Hematopoietic multipotent progenitor cell treated with erythropoietin and hydrocortisone succinate and interleukin-3 and kit ligand, for 4 days (in vitro differentiated cells): ENCODE measurements at places on chromosomes 7 and 10.

DNA sequence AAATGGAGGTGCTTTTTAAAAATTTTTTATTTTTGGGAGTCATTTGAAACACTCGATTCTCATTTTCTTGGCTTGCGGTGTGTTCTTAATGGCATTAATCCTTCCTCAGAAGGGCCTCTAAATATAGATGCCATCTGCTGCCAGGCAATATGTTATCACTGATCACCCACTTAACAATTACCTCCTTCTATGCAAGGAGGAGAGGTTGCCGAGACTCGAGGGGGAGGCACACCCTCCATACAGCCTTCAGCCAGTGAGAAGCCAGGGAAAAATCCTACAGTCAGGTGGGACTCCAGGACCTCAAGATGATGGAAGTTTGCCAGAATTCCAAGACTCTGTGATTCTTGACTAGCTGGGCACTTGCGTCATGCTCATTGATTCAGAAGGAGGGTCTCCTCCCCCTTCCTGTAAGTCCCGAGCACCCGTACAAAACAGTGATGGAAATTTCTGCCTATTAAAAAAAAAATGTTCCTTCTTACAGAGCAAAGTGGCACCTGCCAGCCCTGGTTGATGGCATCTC is 574.5 kb downstream of the TYW1 start:
- DNase-seq: no peak

- DNase-seq: no peak
These were observed 15.6 kb downstream of the RPA3 start for GRCh38 chr7:7702826-7703225.

DNA sequence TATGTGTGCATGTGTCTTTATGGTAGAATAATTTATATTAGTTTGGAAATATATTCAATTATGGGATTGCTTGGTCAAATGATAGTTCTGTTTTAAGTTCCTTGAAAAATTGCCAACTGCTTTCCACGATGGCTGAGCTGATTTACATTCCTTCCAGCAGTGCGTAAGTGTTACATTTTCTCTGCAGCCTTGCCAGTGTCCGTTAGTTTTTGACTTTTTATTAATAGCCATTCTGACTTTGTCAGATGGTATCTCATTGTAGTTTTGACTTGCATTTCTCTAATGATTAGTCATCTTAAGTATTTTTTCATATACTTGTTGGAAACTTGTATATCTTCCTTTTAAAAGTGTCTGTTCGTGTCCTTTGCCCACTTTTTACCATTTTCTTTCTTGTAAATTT is 434.2 kb upstream of the POT1 start:
- DNase-seq: no peak

DNA sequence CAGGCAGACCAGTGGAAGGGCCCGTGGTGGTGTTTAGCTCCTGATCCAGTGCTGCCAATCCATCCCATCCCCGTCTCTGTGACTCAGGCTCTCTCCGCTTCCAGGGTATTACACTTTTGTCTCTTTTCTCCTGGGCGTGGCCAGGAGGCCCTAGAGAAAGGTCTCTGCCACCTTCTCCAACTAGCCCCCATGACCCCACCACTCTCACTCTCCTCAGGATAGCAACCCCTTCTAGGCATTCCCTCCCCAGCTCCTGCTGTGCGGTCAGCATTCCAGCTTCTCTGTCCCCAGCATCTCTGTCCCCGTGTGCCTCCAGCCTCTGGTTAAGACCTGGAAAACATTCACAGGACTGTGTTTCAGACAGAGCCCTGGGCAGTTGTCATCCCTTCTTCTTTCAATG is 36.2 kb upstream of the R3HCC1L start:
- DNase-seq: no peak

DNA sequence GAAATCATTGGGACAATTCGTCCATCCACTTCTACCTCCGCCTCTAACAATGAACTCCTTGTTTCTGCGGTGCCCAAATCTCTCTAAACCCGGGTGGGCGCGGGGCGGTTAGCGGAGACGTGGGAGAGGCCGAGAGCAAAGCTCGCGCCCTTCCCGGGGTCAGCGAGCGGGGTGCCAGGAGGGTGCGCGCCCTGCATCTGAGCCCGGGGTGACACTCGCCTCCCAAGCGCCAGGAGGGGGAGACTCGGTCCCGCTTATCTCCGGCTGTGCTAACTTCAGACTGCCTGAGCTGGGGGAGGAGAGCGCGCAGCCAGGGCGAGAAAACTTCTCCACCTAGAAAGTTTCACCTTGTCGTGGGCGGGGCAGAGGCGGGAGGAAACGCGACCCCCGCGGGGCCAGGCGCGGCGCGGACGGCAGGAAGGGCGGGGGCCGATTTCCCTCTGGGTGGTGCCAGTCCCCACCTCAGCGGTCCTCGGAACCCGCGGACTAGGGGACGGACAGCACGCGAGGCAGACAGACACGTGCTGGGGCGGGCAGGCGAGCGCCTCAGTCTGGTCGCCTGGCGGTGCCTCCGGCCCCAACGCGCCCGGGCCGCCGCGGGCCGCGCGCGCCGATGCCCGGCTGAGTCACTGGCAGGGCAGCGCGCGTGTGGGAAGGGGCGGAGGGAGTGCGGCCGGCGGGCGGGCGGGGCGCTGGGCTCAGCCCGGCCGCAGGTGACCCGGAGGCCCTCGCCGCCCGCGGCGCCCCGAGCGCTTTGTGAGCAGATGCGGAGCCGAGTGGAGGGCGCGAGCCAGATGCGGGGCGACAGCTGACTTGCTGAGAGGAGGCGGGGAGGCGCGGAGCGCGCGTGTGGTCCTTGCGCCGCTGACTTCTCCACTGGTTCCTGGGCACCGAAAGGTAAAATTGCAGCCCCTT is at the start of gene MET:
MET (plus strand) TSS at position 516 of the 915 bp plus-strand sequence. CDS start 26,889 bp downstream, outside the sequence.
- peak; percentile 83 for DNase-seq

DNA sequence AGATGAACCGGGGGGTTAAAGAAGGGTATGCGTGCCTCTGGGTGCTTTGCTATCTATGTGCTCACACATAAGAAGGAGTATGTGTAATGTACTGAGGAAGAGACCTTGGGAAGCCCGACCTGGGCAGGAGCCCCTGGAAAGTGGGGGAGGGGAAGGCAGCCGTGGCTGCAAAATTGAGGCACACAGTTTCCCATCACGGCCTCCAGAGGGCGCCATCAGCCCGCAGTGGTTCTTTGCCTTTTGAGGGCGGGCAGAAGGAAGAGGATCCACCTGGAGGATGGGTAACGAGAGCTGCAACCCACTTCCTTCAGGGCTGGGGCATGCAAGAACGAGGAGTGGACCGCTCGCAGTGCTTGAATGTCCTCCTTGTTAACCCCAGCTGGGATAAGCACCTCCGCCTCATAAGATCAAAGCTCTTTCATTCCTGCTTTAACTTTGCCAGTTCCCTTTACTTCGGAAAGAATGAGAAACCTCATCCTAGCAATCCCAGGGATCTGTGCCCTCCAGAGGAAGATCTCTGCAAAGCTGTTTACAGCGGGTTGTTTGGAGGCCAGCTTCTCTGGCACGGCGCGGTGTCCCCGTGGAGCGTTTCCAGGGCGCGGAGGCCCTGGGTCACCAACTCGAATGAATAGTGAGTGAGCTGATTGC is 77.9 kb downstream of the PCGF5 start:
- peak; percentile 86 for DNase-seq

GRCh38 chr10:34235164-34235832 is 579.8 kb downstream of the PARD3 start:
- DNase-seq: no peak

DNA sequence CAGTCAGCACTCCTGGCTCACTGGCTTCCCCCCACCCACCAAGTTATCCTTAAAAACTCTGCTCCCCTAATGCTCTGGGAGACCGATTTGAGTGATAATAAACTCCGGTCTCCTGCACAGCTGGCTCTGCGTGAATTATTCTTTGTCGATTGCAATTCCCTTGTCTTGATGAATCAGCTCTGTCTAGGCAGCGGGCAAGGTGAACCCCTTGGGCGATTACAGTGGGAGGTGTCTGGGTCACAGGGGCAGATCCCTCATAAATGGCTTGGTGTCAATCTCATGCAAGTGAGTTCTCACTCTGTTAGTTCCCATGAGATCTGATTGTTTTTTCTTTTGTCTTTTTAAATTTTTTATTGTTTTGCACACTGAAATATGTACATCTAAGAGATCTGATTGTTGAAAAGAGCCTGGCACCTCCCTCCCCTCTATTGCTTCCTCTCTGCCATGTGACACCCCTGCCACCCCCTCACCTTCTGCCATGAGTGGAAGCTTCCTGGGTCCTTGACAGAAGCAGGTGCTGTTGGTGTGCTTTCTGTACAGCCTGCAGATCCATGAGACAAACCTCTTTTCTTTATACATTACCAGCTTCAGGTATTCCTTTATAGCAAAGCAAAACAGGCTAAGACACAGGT is 20.5 kb downstream of the OTUD1 start:
- no peak for DNase-seq

DNA sequence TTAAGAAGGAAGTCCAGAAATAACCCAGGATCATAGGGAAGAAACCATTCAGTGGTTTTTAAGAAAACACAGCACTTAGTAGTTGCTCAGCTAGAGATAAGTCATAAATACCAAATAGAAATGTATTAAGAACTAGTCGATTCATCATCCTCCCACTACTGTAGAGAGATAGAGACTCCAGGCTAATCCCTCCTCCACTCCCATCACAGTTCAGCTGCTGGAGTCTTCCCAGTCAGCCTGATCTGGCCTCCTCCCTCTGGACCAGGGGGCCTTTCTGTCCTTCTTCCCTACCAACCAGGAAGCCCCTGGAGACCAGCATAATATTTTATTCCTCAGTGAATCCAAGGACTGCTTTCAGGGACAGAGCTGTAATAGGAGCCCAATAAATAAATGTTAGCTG is 294.1 kb upstream of the YAE1 start:
- DNase-seq: no peak
